ENCODE measurements at places on chromosomes 1 and 21. TPM values are rescaled to one million over a fixed set of nuclear protein-coding genes. Genes with fewer than 3 reads are reported as not detected.

DNA sequence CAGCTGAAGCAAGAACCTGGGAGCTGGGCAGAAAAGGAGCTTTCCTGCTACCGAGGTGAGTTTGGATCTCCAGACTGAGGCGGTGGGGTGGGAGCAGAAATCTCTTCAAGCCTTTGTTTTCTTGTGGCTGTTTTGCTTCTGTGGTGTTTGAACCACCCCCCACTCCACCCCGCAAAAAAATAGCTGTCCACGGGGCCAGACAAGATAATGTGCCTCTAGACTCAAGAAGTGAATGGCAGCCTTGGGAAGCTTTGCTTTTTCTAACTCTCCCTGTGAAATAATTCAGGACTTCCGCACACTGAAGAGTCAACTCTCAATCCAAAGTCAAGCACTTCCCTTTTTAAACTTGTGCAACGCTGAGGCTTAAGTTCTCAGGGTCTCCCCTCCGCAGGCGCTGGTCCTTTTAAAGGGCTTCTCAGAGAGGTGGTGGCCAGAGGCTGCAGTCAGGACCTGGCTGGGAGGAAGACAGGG, 159.6 kb upstream of the COA6 start:
- DNase-seq, result no peak

- peak; percentile 84 for DNase-seq
These were observed 1.2 kb downstream of the FAM167B start for GRCh38 chr1:32247983-32248889.

Gene ENTREP3
- total RNA-seq, result 9.2 TPM

GRCh38 chr1:188089461-188089860, 1260.7 kb downstream of the PLA2G4A start:
- DNase-seq, result no peak

DNA sequence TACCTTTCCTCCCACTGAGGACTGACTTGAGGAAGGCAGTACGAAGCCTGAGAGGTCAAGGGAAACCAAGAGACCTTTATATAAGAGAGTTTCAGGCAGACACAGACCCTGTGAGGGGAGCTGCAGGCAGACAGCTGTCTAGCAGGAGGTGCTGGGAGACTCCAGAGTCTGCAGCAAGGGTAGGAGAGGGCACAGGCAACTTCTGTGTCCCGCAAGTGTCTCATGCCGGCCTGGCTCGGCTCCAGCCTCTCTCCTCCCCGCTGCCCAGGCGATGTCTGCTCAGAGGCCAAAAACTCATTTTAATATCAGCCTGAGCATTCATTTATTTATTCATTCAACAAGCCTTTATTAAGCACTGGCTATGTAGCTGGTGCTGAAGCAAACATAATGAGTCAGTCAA, 83.0 kb downstream of the KIRREL1 start:
- no peak for DNase-seq

DNA sequence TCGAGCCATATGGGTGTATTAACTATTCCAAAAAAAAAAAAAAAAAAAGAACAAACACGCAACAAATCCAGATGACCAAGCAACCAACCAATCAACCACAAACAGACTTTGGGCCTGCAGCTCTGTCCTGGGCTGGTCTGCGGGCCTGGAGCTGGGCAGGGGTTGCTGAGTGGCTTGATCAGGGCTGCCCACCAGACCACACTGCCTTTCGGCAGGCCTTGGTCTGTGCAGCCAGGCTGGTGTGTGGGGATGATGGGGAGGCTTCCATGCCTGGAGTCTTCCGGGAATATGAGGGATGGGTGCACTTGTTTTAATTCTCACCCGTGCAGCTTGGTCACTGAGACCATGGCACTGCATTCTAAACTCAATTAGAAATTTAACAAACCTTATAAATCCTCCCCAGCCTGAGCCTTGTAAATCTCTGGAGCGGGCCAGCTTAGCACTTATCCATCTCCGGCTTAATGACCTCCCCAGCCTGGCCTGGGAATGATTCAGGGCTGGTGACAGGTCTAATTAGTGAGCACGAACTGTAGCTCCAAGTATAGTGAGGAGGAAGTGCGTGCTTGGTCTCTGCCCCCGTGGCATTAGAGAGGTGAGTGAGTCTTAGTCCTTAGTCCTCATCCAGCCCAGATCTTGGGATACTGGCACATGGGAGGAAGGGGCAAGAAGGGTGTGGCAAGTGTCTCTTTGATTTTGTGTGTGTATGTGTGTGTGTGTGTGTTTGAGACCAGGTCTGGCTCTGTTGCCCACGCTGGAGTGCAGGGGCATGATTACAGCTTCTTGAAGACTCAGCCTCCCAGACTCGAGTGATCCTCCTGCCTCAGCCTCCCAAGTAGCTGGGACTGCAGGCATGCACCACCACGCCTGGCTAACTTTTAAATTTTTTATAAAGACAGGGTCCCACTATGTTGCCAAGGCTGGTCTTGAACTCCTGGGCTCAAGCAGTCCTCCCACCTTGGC, 74.6 kb upstream of the CSF3R start:
- no peak for DNase-seq

Gene IFI6
- total RNA-seq, result 76.6 TPM

DNA sequence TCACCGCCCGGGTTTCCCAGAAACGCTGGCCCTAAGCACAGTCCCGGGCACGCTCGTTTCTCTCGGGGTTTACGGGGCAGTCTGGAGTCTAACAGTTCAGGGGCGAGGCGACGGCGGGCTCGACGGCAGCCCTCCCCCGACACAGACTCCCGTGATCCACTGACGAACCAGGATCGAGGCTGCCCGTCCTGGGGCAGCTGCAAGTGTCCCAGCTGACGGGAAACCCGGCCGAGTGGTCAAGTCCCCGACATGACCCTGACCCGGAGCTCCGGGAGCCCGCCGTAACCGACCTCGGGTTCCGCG, 494 bp downstream of the UBE2J2 start:
- DNase-seq, result no peak

DNA sequence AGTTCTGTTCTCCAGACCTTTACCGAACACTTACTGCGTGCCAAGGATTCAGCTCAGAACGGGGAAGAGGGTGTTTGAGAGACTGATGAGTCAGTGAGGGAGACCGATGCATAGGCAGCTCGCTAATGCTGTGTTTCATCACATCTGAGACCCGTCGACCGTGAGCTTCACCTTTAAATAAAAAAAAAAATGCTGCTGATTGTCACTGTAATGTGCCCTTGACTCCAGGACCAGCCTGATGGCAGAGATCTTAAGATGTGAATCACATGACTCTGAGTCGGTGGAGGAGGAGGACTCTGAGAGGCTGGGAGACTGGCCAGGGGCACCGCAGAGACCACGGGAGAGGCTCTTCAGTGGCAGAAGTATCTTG, 28.8 kb downstream of the SPSB1 start:
- DNase-seq, result peak; percentile 60

Gene AHDC1
- 11.2 TPM for total RNA-seq
